Hematopoietic multipotent progenitor cell treated with erythropoietin and hydrocortisone succinate and interleukin-3 and kit ligand, for 17 days (in vitro differentiated cells): ENCODE measurements at places on chromosomes 13 and 19.

- no peak for DNase-seq
These were observed 30.7 kb upstream of the VSTM2B start for GRCh38 chr19:29495091-29495490.

DNA sequence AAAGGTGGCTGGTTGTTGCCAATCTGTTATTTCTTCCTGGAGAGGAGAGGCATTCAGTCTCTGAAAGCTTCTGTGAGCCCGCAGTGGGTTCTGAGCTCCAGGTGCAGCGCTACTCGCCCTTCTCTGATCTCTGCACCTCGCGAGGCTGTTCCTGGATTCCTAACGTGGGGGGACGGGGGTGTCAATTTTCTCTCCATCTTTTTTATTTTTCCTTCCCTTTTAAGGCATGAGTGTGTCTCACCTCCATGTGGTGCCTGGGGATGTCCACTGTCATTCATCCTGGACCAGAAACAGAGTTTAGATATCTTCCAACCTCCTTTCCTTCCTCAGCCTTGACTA lies 626 bp downstream of the ZNF233 start:
- no peak for DNase-seq

DNA sequence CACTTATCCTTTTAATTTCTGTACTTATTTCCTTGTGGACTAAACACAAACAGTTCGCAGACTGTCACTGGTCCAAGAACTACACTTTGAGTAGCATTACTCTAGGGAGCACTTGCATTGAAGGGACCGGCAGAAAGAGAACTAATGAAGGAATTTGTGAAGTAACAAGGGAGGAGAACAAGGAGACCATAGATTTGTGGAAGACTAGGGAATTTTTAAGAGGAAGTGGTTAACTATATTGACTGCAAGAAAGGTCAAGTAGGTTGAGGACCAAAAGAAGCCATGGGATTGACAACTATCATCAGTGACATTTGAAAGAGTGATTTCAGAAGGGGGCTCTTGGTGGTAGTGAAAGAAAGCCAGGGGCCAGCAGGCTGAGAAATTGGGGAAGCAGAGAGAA lies 4.0 kb upstream of the RB1 start:
- no peak for DNase-seq

- DNase-seq, result no peak
These were observed 230.2 kb downstream of the TDRD3 start for GRCh38 chr13:60627071-60627686.

DNA sequence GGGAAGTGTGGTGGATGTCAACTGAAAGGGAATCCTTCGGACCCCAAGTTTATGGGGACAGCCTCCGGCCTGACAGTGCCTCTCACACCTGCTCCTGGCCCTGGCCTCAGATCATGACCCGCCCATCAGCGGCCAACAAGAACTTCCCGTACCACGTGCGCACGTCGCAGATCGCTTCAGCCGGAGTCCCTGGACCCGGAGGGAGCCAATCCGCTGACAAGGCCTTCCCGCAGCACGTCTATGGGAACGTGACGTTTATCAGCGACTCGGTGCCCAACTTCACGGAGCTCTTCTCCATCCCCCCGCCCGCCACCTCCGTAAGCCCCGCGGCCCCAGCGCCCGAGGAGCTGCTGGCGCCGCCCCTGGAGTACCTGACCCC lies 2.0 kb upstream of the MEGF8 start:
- no peak for DNase-seq

DNA sequence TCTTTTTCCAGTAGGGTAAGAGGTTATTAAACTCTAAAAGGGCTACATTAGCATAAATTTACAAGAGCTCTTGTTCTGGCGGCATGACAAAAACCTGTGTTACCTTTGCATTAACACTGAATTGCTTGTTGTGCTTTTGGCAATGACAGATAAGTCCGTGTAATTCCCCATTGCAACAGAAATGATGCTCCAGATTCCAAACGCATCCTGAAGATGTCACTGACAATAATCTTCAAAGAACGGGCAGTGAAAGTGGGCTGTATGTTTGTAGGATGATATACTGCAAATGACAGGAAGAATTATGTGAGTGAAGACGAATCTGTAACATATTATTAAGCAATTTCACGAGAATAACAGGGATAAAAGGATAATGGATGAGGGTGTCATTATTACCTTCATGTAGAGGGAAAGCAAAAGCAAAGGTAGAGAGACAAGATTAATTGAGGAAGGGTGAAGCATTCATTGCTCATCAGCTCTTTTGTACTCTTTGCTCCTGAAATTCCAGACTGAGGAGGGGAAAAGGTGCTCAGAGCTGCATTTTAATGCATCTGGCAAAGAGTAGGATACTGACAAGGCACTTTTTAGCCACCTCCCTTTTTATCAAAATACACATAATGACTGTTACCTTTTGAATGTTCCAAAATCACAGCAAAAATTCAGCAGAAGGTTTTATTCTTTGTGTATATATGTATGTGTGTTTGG lies 38.5 kb upstream of the MAB21L1 start:
- DNase-seq, result no peak

- no peak for DNase-seq
These were observed 14.0 kb downstream of the SCGB2B2 start for GRCh38 chr19:34662919-34663318.

GRCh38 chr13:39462428-39462827 lies 140.6 kb downstream of the LHFPL6 start:
- DNase-seq, result no peak

DNA sequence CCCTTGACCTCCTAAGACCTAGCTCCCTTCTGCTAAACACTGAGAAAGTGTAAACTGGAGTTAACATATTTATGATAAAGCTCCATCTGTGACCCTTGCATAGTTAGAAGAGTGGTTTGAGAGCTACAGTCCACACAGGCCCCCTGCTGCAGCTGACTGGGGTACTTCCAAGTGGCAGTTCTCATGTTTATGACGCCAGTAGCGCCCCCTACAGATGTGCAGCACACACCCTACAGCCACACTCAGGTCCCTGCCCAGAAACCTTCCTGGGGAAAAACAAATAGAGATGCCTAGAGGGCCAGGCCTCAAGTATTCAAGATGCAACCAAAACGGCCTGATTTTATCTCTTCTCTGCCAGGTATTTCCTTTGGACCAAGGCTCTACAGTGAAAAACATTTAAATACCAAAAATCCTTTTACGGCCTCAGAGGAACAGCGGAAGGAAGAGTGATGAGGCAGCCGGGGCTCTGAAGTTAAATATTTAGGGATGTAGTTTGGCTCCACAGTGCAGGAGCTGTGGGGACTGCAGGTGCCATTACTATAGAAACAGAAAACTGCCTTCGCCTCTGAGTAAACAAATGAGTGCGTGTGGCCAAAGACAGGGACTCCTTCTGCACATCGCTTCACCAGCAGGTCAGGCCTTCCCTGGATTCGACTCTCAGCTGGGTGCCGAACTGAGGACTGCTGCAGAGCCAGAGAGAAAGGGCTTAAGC lies 553.1 kb downstream of the EFNB2 start:
- DNase-seq, result no peak

GRCh38 chr19:30446850-30447552 lies 74.8 kb downstream of the ZNF536 start:
- no peak for DNase-seq

DNA sequence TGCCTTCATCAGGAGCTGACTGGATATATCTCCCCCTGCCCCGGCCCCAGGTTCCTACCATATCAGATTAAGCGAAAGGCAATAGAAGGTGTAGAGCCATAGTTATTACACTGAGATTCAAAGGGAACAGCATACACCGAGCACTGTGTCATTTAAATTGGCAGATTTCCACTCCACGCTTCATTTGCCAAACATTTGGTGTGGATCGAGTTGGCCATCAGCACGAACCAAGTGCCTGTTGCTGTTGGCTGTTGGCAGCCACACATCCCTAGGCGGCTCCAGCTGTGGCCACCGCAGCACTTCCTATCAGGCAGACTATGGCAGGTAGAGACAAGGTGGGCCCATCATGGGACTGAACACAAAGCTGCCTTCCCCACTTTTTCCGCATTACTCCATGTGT lies 115.8 kb downstream of the CCNA1 start:
- no peak for DNase-seq

GRCh38 chr19:2517881-2518601 lies 42.1 kb downstream of the GADD45B start:
- no peak for DNase-seq

GRCh38 chr13:47334173-47334572 lies 437.3 kb upstream of the HTR2A start:
- DNase-seq, result no peak

GRCh38 chr19:4692251-4693077 lies 22.3 kb upstream of the MYDGF start:
- no peak for DNase-seq

- no peak for DNase-seq
These were observed 280.5 kb downstream of the UQCRFS1 start for GRCh38 chr19:28932446-28932845.
